ENCODE measurements at places on chromosomes 12 and 14.

DNA sequence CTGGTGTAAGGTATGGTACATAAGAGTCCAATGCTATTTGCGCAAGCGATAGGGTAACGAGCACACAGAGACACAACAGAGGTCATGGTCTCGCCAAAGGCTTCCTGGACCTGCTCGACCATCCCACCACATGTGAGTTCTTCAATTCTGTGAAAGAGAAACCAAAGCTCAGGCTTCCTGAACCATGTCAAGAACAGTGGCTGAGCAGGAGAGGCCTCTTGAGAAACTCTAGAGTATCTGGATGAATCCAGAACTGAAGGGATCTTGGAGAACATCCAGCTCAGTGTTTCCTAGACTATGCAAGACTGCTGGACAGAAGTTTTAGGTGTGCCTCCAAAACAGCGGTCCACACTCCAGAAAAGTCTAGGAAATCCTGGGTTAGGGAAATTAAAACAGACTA is 114.5 kb downstream of the TRAFD1 start:
- no peak for DNase-seq

DNA sequence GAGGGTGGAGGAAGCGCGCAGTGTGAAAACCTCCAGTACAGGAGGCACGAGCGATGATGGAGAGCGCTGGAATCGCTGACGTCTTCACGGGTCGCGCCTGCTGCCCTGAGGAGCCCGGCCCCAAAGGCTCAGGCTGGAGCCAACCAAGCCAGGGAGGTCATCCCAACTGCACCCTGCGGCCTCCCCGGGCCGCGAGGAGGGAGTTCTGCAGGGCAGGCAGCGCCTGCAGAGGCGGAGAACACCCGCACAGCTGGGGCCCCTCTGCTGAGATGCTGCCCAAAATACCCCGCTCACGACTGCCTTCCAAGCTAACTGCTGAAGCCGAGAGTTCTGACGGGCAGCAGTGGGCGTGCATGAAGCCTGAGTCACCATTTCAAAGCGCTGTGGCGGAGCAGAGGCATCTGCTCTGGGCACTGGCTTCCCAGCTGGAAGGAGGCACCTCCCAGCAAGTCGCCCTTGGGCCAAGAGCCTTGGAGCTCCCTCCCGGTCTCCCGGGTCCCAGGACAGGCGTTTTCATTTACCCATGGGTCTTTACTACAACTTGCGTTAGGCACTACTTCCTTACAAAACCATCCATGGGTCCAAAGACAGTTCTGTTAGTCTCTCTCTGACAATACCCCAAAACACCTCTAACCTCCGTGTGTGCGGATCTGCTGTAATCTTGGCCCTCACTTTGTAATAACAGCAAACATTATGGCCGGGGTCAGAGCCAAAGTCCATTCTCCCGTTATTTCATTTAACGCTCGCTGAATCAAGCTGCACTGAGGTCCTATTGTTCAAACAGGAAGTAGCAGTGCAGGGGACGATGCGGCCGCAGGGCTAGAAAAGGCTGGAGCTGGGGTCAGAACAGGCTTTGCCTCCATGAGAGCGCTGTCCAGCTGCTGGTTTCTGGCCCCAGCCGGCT is 60.1 kb upstream of the RIMBP2 start:
- DNase-seq = no peak

DNA sequence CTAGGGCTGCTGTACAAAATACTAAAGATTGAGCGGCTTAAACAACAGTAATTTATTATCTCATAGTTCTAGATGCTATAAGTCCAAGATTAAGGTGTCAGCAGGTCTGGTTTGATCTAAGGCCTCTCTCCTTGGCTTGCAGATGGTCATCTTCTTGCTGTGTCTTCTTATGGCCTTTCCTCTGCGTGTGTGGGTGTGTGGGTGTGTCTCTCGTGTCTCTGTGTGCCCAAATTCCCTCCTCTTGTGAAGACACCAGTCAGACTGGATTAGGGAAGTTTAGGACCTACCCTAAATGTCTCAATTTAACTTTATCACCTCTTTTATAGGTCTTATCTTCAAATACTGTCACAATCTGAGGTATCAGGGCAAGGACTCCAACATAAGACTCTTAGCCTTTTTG is 28.3 kb downstream of the DDHD1 start:
- DNase-seq = no peak

- DNase-seq = no peak
Observed at GRCh38 chr12:107415834-107416233, 269.8 kb upstream of the PWP1 start.

DNA sequence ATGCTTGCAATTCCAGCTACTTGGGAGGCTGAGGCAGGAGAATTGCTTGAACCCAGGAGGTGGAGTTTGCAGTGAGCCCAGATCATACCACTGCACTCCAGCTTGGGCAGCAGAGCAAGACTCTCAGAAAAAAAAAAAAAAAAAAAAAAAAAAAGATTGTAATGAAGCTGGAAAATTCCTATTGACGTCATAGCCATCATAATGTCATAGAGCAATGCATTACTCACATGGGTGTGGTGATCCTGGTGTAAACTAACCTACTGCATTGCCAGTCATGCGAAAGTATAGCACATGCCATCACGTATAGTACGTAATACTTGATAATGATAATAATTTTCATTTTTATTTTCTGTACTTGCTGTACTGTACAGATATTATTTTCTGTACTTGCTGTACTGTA is 42.7 kb upstream of the NID2 start:
- DNase-seq = no peak

- no peak for DNase-seq
Observed at GRCh38 chr14:30669594-30669993, 47.5 kb downstream of the SCFD1 start.

DNA sequence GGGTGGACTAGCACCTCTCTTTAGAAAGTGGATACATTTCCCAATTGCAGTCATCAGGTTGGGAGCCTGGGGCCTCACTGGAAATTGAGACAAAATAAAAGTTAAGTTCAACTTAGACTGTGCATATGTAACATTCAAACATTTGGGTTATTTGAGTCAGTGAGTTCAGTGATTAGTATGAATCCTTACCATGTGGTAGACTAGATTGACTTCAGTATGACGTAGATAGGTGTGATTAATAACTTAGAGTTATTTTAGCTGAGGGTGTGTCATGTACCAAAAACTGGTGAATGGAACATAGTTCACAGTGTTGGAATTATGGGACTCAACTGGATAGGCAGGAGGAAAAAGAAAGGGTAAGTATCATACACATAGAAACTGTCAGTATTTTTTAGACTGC is 8.0 kb upstream of the SSTR1 start:
- no peak for DNase-seq

DNA sequence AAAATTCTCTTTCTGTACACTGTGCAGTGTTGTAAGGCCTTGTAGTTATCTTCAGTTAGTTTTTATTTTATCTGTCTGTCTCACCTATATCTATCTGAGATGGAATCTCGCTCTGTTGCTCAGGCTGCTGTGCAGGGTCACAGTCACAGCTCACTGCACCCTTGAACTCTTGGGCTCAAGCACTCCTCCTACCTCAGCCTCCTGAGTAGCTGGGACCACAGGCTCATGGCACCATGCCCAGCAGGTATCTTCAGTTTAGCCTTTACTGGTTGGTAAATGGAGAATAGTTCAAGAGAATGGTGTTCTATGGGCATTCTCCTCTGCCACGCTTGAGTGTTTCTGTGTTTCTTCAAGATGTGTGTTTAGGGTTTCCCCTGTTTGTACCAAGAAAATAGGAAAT is 13.6 kb downstream of the TULP3 start:
- DNase-seq = no peak

DNA sequence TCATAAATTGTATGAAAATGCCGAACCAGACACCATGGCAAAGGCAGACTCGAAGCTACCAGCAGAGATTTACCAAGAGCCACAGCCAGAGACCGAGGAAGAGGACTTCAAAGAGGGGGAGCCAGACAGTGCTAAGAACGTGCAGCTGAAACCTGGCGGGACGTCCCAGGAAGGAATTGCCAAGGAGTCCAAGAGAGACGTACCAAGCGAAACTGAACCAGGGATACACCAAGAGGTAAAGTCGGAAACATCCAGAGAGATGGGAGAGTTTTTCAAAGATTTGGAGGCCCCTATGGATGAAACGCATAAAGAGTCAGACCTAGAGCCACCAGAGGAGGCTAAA is 294 bp downstream of the SAMD15 start:
- DNase-seq = no peak

DNA sequence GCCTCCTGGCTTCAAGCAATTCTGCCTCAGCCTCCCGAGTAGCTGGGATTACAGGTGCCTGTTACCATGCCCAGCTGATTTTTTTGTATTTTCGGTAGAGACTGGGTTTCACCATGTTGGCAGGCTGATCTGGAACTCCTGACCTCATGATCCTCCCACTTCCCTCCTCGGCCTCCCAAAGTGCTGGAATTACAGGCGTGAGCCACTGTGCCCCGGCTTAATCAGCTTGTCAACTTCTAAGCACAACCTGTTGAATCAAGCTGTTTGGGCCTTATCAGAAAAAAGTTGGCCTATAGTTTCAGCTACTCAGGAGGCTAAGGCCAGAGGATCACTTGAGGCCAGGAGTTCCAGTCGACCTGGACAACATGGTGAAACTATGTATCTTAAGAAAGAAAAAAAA is 7.9 kb downstream of the MARK3 start:
- DNase-seq = no peak

GRCh38 chr12:7542813-7543212 is 39.2 kb upstream of the CD163 start:
- DNase-seq = no peak

DNA sequence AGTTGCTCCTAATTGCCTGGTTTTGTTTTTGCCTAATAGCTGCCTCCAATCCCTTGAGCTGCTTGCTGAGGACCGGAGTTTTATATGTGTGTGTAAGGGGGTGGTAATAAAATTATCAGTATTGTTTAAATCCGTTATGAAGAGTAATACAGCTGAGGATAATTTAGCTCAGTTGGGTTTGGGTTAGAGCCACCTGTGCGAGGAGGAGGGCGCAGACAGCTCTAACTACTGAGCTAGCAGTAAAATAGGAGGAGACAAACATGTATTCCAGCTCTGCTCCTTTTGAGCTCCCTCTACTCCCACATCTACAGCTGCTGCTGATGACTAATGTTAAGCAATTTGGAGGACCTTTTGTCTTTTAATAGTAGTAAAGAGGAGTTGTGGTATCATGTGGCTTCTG is 61.5 kb downstream of the SPATS2 start:
- DNase-seq = no peak

GRCh38 chr14:52951681-52952554 is 1.1 kb upstream of the FERMT2 start:
- no peak for DNase-seq

GRCh38 chr12:105840384-105840783 is 298.4 kb downstream of the NUAK1 start:
- DNase-seq = no peak

DNA sequence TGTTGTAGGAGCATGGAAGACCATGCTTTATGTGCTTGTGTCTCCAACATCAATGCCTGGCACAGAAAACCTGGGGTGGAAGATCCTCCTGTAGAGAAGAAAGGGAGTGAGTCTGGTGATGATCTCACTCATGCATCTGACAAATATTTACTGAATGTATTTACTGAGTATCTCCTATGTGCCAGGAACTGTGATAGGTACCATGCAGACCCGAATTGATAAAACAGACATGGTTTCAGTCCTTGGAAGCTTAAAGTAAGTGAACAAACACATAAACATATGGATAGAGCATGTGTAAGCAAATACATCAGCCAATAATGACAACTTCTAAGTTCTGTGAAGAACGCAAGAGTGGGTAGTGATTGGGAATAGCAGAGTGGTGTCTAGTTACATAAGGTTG is 117.0 kb upstream of the CCDC198 start:
- DNase-seq = no peak

DNA sequence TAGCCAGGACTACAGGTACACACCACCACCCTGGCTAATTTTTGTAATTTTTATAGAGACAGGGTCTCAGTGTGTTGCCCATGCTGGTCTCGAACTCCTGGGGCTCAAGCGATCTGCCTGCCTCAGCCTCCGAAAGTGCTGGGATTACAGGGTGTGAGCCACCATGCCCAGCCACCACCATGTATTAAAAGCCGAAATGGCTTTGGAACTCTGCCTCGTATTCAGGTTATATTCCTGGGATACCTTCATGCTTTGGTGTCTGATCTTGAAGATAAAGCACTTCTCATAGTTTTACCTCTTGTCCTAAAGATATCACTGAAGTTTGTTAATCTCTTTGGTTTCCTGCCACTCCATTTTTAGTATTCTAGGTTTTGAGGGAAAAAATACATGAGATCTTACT is 47.2 kb downstream of the MYO1H start:
- DNase-seq = no peak

DNA sequence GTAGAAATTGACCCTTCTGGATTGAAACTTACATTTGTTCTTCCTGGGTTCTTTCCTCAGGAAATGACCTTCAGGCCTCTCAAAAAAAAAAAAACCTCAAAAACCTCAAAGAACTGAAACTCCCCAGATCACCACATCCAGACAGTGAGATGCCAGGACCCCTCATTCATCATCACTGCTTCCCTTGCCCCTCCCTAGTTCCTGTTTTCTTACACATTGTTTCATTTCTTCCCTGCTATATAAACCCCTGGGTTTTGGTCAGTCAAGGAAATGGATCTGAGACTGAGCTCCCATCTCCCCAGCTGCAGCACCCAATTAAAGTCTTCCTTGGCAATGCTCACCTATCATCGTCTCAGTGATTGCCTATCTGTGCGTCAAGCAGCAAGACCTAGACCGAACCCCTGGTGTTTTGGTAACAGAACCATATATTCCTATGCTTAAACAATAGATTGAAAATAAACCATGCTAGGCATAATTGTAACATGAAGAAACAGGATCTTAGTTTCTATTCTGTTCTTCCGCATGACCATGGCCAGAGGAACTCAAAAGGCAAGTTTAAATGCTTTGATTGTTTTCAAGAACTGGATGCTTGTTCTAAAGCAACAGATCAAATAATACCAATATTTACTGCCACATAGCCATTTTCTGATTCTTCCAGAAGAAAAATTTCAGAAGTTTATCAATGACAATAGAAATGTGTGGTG is 108.0 kb upstream of the MAX start:
- DNase-seq = no peak

DNA sequence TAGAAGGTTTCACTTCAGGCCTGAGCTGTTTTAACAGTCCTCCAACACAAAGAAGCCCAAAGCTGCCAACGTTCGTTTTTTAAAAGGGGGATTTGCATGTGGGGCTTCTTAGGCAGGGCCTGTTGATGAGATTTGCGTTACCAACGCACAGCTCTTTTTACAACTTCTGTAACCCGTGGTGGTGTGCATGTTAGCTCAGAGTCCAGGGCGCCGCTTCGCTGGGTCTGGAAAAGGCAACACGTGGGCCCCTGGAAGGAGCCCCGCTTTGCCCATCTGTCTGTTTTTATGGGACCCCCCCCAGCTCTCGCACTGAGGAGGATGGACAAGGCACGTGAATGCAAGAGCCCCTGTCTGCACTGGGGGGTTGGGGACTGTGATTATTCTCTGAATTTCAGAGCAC is 84.0 kb downstream of the ESR2 start:
- DNase-seq = no peak

GRCh38 chr14:74860899-74861733 is 14.8 kb downstream of the PROX2 start:
- DNase-seq = peak; percentile 98

DNA sequence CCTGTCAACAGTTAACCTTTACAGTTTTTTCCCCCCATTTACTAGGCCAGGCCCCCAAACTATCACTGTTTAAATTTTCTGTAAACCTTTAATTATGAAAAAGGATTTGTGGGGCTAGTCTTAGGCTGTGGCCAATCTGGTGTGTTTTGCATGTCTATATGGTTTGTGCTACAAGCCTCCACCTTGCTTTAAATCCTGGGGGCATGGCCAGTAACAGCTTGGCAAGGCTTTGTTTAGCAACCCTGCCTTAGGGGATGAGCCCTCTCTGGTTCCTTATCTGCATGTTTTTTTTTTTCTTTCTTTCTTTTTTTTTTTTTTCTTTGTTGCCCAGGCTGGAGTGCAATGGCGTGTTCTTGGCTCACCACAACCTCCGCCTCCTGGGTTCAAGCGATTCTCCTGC is 102.7 kb downstream of the KCNMB4 start:
- DNase-seq = no peak
